ENCODE measurements at places on chromosomes 5 and 9.
A peak's percentile ranks its signal among the peaks of the same experiment; 100 is the strongest.

GRCh38 chr5:149518620-149519019, 32.6 kb downstream of the CSNK1A1 start:
- no peak for DNase-seq

- DNase-seq: no peak
These were observed 174.0 kb upstream of the IL12B start for GRCh38 chr5:159504106-159504856.

DNA sequence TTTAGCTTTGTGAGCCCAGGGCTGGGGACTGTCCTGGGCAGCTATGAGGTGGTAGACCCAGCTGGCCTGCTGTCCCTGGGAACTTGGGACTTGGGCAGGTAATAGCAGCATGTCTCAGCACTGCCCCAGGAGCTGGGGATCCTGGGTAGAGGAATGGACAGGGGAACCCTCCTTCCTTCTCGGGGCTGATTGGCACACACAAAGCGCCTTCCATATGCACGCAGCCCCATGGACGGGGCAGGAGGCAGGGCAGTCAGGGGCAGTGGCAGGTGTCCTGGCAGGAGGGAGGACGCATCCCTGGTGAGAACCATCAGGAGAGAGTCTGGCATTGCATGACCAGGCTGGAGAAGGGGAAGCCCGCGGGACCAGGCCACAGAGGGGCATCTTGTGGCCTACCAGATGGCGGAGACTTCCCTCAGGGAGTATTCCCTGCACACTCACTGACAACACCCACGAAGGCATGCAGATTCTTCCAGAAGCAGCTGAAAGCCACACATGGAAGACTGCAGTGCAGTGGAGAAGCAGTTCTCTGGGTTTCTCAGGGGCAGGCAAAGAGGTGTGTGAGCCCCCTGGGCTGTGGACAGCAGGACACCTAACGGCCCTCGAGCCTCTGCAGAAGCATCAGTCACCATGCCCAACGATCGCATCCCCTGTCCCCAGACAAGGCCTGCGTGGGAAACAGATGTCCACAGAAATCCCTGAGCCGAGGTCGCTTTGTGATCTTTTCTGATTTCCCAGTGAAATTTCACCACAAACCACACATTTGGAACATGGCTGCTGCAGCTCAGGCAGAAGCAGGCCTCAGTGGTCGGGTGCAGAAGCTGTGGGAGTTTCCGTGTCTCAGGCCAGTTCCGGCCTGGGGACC, 7.0 kb upstream of the NKD2 start:
- DNase-seq: no peak

DNA sequence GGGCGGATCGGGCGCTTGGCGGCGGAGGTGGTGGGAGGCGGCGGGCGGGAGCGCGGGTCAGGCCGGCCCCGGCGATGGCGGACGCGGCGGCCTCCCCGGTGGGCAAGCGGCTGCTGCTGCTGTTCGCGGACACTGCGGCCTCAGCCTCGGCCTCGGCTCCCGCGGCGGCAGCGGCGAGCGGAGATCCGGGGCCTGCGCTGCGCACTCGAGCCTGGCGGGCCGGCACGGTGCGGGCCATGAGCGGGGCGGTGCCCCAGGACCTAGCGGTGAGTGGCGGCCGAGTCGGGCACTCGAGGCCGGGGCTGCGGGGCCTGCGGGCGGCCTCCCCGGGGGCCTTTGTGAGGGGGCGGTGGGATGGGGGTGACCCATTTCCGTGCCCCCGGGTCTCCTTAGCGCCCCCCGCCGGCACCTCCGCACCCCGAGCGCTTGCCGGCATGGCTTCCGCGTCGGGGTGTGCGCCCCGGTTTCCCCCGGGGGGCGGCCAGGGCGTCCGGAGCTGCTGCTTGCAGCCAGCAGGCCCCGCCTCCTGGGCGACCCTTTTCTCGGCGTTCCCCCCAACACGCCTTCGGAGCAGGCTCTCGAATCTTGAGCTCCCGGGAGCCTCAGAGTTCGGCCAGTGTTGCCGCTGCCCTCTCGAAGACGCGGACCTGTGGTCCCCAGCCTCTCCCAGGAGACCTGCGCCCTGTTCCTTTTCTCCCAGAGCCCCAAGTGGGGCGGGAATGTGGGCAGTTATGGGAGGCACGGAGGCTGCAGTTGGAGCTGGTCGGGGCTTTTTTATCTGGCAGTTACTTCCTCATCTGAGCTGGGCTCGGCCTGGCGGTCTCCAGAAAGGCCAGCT, 456 bp downstream of the KDM3B start:
- DNase-seq: peak; percentile 77

- DNase-seq: no peak
These were observed 21.9 kb downstream of the KDM4C start for GRCh38 chr9:6779417-6780241.
